NCI-H2081 treated with DMSO at 0.1 percent for 48 hours (cell line): ENCODE measurements at places on chromosomes 6 and 20.

- DNase-seq: no peak
Measured at GRCh38 chr6:104754788-104755409, 104.8 kb downstream of the HACE1 start.

- DNase-seq: no peak
Measured at GRCh38 chr6:165852676-165853075, 189.6 kb upstream of the PDE10A start.

- DNase-seq: no peak
Measured at GRCh38 chr20:46408281-46408731, 1.9 kb upstream of the ELMO2 start.

GRCh38 chr20:16760431-16761304, 12.5 kb downstream of the OTOR start:
- DNase-seq: no peak
